ENCODE measurements at places on chromosomes 1 and 21.

GRCh38 chr1:245292553-245292952 is 137.8 kb downstream of the KIF26B start:
- no peak for DNase-seq

DNA sequence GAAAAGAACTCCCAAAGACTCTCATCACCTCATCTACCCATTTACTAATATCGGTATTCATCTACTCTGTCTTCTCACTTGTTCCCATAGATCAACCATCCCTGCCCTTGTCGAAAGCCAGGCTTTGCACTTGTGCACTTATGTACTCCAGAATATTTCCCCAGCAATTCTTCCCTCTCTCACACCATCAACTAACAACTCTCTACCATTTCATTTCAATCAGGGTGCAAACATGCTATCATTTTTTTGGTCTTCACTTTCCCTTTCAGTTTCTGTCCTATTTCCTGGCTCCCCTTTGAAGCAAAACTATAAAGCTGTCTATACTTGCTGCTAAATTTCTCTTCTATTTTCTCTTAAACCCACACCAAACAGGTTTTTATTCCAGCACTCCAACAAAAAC is 6.7 kb downstream of the C1orf105 start:
- DNase-seq, result no peak

DNA sequence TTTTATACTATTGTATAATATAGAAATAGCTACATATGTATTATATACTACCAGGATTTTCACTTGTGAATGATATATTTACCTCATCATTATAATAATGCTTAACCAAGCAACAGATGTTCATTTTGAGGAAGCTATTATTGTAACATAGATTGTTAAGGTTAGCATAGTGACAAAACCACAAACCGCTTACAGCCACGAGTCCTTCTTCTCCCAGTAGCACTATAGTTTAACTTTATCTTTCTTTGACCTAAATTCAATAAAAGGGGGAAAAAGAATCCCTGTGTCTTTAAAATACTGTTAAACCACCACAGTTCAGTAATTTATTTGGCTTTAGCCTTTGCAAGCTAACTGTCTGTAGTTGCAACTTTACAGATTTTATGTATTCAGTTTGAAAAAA is 1039.4 kb upstream of the B3GALT2 start:
- DNase-seq, result no peak

- no peak for DNase-seq
Observed at GRCh38 chr1:205012391-205013140, 30.4 kb upstream of the CNTN2 start.

DNA sequence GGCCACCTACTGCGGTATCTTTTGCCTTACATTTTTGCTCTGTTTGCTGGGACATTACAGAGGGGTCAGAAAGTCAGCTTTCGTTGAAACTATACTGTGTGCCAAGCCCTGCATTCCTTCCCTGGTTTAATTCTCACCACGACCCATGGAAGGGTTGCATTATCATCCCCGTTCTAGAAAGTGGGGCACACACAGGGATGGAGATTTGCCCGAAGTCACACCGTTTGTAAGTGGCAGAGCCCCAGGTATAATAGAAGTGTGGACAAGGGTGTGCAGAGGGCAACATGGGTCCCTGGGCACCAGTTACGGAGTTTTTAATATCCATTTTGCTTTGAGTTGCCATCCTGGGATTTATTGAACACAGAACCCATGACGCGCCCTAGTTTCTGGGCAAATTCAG is 11.8 kb downstream of the DMRTB1 start:
- no peak for DNase-seq

DNA sequence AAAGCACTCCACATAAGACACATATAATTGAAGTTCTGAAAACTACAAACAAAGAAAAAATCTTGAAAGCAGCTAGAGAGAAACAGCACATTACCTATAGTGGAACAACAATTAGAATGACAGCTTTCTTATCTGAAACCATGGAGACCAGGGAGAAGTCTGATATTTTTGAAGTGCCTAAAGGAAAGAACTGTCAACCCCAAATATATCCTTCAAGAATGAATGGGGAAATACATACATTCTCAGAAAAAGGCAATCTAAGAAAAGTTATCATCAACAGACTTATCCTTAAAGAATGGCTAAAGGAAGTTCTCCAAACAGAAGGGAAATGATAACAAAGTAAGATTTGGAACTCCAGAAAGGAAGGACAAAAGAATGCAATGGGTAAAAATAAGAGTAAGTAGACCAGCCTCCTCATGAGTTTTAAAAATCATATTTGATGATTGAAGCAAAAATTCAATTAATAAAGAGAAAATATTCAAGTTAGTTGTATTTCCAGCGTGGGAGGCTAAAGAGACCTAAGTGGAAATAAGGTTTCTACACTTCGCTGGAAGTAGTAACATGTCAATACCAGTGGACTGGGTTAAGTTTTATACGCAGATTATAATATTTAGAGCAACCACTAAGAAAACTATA is 170.8 kb upstream of the SAMSN1 start:
- no peak for DNase-seq

DNA sequence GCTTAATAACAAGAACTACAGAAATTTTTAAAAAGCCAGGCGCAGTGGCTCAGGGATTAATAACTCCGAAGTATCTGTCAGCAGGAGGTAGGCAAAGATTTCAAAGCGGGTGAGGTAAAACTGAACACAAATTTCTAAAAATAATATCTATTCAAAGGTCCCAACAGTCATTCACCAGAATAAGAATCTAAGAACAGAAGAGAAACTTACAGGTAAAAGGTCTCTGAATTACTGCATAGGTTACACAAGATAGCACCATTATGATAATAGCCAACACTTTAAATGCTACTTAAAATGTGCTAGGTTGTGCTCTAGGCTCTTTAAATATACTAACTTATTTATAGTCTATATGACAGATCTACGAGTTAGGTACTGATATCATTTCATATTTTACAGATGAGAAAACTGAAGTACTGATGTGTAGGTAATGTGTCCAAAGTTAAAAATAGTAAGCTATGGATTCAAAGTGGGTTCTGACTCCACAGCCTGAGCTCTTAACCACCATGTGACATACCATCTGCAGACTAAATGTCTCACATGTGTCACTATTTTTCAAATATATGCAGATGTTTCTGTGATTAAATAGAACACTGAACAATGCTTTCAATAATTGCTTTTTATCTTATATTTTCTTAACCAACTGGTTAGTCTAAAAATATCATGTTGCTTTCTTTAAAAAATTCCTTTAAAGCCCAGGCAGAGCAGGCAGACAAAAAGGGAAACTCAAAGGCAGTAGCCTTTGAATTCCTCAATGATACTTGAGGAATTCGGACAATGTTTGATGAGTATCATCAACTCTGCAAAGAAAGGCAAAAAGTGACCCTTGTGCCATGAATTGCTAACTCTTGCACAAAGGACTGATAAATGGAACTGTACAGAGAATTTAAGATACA is 80.5 kb upstream of the TTC39A start:
- DNase-seq, result no peak

- peak; percentile 91 for DNase-seq
Observed at GRCh38 chr1:153532769-153533599, 2.8 kb downstream of the S100A6 start.

- no peak for DNase-seq
Observed at GRCh38 chr1:19620786-19621185, 23.3 kb upstream of the NBL1 start.

DNA sequence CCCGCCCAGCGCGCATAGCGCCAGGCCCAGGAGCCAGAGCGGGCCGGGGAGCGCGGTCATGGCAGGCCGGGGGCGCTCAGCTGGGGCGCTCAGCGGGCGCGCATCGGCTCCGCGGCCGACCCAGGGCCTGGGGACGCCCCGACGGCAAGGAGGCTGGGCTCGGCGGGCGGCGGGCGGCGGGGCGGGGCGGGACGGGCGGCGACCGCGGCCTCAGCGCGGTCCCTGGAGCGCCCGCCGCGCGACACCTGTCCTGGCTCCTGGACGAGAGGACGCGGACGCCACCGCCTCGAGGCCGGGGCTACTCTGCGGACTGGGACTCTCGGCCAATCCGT is 273 bp downstream of the BMP8B start:
- no peak for DNase-seq

GRCh38 chr1:234118911-234119310 is 214.4 kb downstream of the SLC35F3 start:
- no peak for DNase-seq

DNA sequence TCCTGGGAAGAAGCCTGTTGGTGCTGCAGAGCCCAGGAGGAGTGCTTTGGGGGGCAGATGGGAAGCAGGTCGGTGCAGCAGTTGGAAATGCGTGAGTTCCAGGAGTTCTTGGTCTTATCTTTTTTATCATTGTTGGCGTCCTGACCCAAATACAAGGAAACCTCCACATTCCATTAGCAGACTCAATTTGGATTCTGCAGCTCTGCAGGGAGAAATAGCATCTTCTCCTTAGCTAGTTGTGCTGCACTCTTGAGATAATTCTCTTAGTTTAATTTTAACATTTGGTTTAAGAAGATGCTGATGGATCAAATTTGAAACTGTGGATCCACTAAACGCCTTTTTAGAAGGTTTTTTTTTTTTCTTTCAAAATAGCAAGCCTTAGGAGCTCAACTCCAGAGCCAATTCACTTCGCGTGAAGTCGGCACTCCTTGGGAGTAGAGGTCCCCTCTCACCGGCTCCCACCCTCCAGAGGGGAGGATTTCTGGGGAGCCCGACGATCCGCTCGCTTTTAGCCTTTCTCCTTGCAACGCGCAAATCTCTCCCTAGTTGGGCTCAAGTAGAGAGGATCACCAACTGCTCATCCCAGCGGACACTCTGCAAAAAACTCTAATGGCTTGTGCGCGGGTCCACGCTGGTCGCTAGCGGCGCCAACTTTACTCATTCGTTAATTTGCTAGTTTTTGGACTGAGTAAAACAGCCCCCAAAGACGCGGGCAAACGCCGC is 1.3 kb downstream of the PLD5 start:
- no peak for DNase-seq

- no peak for DNase-seq
Observed at GRCh38 chr21:25563361-25564116, 43.7 kb downstream of the MRPL39 start.

DNA sequence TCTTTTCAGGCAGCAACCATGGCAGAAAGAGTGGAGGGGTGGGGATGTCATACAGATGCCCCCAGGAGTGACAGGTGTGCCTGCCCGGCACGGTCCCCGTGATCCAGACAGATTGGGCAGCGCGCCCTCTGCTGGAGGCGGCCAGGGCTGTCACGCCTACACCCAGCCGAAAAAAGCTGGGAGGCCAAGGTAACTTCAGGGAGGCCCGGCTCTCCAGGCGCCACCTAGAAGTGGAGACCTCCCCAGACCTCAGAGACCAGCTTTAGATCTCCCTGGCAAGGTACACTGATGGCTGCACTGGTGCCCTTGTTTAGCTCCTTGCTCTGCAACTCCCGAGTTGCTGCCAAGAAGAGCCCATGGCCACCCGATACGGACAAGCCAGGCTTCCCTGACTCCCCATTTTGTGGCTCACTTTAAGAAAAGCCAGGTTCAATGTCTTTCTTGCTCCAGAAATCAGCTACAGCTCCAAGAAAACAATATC is 6.6 kb downstream of the GOLT1A start:
- DNase-seq, result peak; percentile 54

GRCh38 chr1:68120136-68120791 is 69.8 kb upstream of the DIRAS3 start:
- peak; percentile 51 for DNase-seq

DNA sequence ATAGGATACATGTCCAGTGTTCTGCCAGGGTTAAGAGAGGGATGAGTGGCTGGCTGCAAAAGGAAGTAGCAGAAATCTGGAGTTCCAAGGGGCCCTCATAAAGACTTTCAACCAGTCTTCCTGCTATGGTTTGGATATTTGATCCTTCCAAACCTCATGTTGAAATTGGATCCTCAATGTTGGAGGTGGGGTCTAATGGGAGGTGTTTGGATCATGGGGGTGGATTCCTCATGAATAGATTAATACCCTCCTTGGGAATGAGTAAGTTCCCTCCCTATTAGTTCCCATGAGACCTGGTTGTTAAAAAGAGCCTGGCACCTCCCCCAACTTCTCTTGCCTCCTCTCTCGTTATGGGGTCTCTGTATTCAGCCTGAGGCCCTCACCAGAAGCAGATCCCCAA is 10.1 kb upstream of the GNG12 start:
- no peak for DNase-seq

GRCh38 chr21:46431448-46431847 is 27.2 kb upstream of the DIP2A start:
- DNase-seq, result no peak

- no peak for DNase-seq
Observed at GRCh38 chr1:234776876-234777855, 167.2 kb upstream of the IRF2BP2 start.

DNA sequence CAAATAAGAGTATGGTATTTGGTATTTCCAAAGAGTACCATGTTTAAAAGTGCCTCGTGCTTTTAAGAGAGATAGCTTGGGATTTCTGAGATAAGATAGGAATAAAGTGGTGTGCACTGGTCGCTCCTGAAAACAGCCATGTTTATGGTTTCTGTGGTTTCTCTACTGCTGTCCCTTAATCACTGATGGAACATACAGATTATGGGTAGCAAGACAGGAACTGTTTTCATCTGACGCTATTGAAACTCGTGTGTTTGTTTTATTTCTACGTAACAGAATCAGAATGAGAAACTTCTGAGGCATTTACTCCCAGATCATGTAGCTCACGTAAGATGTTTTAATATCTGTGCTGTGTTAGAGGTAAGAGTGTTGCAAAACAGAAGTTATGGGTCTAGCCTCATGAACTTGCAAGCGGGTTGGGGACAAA is 126.0 kb downstream of the KIAA0319L start:
- DNase-seq, result no peak

GRCh38 chr1:62299426-62300200 is 19.6 kb downstream of the KANK4 start:
- DNase-seq, result no peak

DNA sequence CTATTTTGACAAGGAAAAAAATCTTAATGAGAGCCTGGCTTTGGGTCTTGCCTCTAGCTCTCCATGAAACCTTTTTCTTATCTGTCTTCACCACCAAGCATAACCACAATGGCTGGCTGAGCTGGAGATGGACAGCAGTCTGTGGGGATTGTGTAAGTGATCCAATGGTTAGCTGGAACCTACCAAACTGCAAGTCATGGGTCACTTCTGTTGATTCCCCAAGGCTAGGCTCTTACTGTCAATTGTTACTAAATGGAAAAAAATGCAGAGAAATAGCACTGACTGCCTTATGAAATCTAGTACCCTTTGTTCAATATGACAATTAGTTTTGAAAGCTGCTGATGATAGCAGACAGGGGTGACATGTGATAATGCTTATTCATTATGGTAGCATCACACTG is 359.0 kb downstream of the ST6GALNAC3 start:
- no peak for DNase-seq

- no peak for DNase-seq
Observed at GRCh38 chr1:31007462-31007991, 58.0 kb downstream of the PUM1 start.
